ENCODE measurements at places on chromosomes 11 and 22.
A peak's percentile ranks its signal among the peaks of the same experiment; 100 is the strongest.

DNA sequence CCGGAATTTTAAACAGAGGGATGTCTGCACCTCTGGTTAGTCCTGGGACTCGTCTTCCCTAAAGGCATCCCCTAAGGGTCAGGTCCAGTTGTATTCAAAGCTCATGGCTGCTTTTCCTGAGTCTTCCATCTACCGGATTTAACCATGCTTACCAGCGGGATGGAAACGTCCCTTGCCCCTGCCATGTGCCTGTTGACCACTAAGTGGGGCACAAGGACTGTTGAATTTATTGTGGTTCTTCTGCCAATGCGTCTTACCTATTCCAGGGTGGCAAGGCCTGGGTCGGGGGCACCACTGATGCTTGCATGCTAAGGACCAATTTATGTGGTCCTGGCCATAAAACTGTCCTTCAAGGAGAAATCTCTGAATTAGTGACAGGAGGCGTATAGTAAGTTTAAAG is 25.6 kb downstream of the ANKRD42 start:
- DNase-seq: no peak

DNA sequence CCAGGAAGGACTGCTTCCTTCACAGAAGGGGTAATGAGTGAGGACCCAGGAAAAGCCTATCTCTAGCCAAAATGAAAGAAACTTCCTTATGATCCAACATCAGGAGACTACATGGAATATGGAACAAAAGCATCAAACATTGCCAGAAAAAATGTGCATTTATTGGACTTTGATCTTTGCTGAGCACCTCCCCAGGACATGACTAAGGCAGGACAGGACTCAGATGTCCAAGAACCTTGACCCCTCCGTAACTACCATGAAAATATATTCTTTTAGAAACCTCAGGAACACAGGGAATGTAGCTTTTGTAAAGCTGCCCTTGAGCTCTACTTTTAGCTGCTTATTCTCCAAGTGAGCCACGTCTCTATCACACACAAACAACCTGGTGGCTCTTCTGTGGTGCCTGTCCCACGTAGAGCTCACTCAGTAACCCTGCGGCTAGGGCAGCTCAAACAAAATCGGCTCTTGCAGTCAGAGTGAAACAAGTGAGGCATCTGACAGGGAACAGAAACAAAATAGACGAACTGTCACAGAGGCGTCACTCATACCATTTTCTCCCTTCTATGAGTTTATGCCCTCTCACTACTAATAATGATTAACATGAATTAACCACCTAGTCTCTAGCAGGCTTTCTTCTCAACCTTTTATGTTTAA is 471.5 kb upstream of the API5 start:
- DNase-seq: no peak

- no peak for DNase-seq
Measured at GRCh38 chr11:11577932-11578911, 43.6 kb downstream of the GALNT18 start.

DNA sequence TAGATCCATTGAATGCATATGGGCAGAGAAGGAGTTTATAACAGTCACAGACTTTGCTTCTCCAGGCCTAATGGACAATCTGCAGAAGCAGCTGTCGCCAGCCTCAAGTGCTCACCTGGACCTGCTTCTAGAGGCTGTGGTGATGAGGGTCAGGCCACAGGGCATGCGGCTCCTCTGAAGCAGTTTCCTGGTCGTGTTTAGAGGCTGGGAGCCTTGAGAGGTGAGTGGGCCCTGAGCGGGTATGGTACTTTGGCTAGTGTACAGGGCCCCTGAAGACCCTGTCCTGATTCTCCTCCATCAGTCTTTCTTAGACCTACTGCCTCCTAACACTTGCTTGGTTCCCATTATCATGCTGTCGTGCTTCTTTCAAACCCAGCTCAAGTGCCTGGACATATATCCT is 41.2 kb downstream of the NXPE2 start:
- DNase-seq: no peak

DNA sequence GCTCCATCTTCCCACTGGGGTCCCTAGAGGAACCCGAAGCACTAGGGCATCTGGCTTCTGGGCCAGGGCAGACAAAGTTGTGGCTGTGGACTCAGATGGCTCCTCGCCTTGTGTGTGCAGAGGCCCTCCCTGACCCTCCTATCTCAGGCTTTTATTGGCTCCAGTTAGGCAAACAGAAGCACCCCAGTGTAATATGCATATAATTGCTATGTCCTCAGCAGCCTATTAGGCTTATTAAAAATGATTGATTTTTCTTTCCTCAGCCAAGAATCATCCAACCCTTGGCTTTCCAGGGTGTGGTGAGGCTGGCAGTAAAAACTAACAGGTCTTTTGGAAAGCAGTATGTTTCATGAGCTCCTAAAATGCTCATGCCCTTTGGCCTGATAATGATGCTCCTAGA is 22.3 kb downstream of the UPB1 start:
- no peak for DNase-seq

GRCh38 chr11:44840521-44841251 is 110.0 kb downstream of the TP53I11 start:
- DNase-seq: no peak

- DNase-seq: no peak
Measured at GRCh38 chr11:36162006-36162882, 127.0 kb downstream of the COMMD9 start.

GRCh38 chr11:10302744-10303557 is 1.9 kb upstream of the ADM start:
- peak; percentile 88 for DNase-seq

DNA sequence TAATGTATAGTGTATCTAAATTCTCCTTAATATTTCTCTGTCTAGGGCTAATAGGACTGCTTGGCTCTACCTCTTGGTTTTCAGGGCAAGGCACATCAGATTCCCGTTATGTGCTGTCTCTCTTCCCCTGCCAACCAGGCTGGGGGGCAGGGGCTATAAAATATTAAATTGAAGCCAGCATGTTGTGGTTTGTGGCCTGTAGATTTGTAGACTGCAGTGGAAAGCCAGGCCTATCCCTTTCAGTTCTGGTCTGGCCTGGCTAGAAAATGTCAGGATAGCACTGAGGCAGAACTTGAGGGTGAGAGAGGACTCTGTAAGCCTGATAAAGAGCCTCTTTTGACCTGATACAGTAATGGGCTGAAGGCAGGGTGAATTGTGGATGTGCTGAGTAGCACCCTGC is 14.4 kb upstream of the GRK2 start:
- no peak for DNase-seq

DNA sequence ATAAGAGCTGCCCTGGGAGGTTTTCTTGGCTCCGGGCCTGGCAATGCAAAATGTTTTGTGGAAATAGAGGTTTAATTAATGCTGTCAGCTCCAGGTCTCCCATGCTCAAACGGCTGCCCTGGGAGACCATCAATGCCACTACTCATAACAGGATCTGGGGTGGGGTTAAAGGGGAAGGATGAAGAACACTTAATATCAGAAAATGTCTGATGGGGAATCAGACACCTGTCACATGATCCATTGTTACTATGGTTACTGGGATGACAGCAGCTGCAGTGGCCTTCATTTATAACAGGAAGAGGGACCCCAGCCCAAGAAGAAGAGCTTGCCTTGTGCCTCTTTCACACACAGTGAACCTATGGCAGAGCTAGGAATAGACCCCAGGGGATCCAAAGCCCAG is 2.2 kb upstream of the SYT13 start:
- no peak for DNase-seq

DNA sequence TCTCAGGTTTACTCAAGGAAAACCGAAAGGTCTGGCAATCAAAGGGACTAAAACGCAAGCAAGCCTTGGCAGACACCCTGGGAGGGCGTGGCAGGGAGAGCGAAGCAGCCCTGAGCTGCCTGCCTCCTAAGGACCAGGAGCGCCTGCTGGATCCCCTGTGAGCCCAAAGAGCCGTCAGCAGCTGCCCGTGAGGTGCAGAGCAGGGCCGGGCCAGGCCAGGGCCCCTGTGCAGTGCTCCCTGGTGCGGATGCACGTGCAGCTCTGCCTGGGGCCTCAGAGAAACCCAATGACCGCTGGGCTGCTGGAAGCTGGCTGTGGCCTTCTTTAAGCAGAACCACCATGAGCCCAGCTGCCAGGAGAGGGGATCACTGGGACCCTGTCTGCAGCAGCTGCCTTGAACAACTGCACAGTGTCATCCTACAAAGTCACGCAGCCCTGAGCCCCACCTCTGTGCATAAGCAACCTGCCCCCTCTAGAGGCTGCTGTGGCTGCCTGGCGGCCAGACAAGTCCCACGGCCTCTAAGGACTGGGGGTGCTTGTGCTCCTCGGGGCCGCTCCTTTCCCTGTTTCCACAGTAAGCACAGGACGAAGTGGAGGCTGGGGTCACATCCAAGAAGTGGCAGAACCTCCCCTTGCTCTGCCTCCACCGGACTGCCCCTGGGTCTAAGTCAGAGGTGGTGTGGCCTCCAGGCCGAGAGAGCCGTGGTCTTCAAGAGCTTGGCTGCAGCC is 29.1 kb upstream of the COMT start:
- DNase-seq: no peak

GRCh38 chr11:78282821-78283220 is 94.1 kb downstream of the USP35 start:
- no peak for DNase-seq

DNA sequence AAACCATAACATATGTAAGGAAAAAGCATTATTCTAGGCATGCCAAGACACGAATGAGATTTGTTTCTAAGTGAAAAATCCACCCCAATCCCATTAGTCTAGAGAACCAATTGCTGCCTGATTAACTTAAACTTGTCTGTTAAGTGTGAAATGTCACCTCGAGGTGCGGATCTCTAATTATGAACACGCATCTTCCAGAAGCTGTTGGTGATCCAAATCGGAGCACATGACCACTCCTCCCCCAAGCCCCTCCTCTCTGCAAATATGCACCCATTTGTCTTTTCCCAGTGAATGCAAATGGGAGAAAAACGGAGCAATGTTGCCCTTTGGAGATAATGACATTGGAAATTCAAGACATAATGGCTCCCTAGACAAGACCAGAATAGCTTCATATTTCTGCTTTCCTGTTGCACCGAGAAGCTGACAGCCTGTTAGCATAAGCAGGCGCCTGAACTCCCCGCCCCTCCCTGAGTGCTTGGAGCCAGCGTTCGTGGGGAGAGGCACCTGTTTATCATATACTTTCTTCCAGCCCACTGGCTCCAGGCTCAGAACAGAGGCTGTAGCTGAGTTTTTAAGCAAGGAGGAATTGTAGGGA is 6.0 kb upstream of the FXYD6 start:
- DNase-seq: no peak

DNA sequence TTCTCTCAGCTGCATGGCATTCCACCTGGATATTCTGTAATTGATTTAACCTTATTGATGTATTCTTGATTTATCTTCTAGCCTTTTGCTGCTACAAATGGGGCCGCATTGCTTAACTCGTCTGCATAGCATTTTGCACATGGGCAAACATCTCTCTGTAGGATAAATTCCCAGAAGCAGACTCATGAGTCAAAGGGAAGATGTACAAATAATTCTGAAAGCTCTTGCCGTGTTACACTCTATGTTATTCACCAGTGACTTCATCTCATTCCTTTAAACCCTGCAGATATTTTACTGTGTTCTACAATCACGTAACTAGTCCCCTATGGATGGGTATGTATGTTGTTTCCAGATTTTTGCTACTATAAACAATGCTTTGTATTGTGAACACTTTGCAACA is 112.7 kb downstream of the SEZ6L start:
- no peak for DNase-seq

All from uterus (tissue), 4 donors.